ENCODE measurements at places on chromosomes 7 and 10.
A peak's percentile ranks its signal among the peaks of the same experiment; 100 is the strongest.

GRCh38 chr7:74262639-74263398 lies 8.6 kb upstream of the RFC2 start:
- no peak for DNase-seq

GRCh38 chr10:69403519-69403918 lies 13.2 kb downstream of the TACR2 start:
- DNase-seq, result peak; percentile 30

DNA sequence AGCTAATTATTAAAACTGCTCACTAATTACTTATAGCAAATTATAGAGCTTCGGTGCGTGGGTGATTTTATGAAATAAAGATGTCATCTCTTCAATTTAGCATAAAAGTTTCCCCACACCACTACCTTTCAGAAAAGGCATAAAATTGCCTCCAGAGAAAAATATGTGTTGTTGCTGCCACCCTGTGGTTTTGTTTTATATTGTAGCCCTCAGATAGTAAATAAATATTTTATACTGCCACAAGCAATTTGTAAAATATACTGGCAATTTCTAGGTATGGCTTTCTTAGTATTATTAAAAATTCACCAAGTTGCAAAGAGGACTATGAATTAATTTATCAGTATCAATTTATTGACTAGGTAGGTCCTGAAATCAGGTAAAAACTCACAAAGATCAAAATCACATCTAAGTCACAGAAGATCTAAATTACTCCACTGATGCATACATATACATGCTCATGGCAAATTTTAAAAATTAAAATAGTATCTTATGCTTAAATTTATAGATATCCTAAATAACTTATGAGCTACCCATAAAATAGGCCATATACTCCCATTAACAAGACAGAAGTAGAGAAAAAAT lies 26.5 kb downstream of the ASNS start:
- no peak for DNase-seq

- DNase-seq, result no peak
Measured at GRCh38 chr10:76191336-76191735, 759.9 kb downstream of the LRMDA start.

DNA sequence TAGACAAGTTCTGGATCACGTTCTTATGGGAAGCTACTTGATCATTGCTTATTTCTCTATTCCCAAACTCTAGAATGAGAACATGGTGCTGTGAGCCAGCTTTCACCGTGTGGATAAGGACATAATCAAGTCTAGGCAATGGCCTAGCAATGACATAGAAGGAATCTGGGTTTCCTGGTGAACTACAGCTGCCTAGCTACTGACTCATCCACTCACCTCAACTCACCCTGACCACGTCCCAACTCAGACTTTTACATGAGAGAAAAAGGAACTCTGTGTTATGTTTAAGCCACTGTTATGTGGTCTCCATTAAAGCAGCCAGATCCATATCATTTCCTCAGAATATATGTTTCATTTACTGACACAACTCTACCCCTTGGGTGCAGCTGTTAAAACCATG lies 18.8 kb upstream of the MET start:
- peak; percentile 74 for DNase-seq

DNA sequence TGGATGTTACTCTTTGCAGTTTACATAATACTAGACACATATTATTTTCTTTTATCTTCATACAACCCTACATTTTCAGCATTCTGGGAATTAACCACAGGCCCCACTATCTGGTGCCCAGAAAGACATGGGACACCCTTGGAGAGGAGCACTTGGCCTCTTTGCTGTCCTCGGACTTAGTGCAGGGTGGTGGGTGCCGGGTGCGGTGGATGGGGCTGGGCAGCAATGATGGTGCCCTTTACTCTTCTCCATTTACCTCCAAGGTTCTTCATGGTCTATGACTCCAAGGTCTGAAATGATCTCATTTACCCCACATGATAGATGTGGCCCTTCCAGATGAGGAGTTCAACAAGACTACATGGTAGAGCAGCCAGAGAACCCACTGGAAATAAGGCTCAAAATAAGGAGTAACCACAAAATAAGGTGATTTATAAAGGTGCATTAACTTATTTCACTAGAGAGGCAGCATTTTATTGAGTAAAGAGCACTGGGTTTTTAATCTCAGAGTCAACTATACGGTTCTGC lies 56.2 kb upstream of the IGFBP3 start:
- DNase-seq, result no peak
